ENCODE measurements at places on chromosomes 6 and 20. TPM values are rescaled to one million over a fixed set of nuclear protein-coding genes. Genes with fewer than 3 reads are reported as not detected.
A peak's percentile ranks its signal among the peaks of the same experiment; 100 is the strongest.

- H3K27me3 ChIP-seq = no peaks in the 10 kb centered on the region
- H3K4me3 ChIP-seq = no peak overlapping the region
- DNase-seq = no peak
- no peak overlapping the region for H3K27ac ChIP-seq
Observed at GRCh38 chr6:56757588-56757984, 114.9 kb upstream of the DST start.

- H3K27me3 ChIP-seq = no peaks in the 10 kb centered on the region
- no peak overlapping the region for H3K27ac ChIP-seq
- no peaks in the 10 kb centered on the region for H3K4me1 ChIP-seq
- no peak for DNase-seq
Observed at GRCh38 chr6:88443554-88443953, 277.4 kb upstream of the CNR1 start.

DNA sequence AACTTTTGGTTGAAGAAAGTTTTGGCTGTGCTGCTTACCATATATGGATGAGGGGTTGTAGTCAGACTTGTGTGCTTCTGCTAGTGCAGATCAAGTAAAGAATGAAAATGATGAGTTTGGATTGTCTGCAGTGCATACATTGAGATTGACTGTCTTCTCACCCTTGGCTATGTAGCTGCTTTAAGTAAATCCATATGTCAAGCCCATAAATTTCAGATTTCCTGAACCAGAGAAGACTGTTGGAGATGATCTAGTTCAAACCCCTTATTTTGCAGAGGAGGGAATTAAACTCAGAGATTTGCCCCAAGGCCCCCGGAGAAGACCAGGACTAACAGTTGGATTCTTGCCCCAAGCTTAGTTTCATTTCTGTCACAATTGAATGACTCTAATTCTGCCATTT, 67.2 kb downstream of the PKIB start:
- DNase-seq = no peak
- H3K36me3 ChIP-seq = peaks cover 37% of the 10 kb centered on the region
- H3K4me1 ChIP-seq = peaks cover 3% of the 10 kb centered on the region
- H3K4me3 ChIP-seq = no peak overlapping the region

DNA sequence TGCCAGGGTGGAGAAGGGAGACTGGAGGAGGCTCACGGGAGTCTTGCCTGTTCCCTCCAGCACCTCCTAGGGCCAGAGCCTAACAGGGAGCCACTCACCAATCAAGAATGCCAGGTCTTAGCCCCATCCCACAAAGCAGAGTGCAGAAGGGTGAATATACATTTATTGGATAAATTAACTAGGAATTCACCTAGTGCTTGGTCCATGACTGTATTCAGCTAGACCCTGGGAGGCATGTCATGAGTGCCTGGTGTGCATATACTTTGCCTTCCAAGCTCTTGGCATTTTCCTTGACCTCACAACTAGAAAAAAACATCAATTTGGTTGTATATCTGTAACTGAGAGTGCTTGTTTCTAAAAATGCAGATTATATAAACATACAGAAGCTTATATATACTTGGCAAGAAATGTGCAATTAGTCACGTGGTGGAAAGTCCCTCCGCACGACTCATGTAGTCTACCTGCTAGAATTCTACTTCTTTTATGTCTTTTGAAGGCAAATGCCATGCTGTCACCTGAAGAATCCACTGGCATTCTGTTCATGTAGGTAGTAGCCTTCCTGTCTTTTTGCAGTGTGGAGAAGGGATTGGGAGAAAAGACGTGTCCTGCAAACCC, 991.0 kb downstream of the KIF16B start:
- no peaks in the 10 kb centered on the region for H3K27me3 ChIP-seq
- no peak overlapping the region for H3K4me3 ChIP-seq
- no peak overlapping the region for H3K27ac ChIP-seq
- H3K36me3 ChIP-seq = no peaks in the 10 kb centered on the region
- DNase-seq = no peak

GRCh38 chr6:129251669-129252376, 368.9 kb downstream of the LAMA2 start:
- no peak overlapping the region for H3K4me3 ChIP-seq
- no peak overlapping the region for H3K27ac ChIP-seq
- peak; percentile 65 for DNase-seq
- no peaks in the 10 kb centered on the region for H3K27me3 ChIP-seq

GRCh38 chr6:157584036-157584435, 203.0 kb downstream of the ZDHHC14 start:
- peaks cover 4% of the 10 kb centered on the region for H3K36me3 ChIP-seq
- DNase-seq = no peak
- H3K4me1 ChIP-seq = no peaks in the 10 kb centered on the region
- H3K4me3 ChIP-seq = no peak overlapping the region
- H3K27ac ChIP-seq = no peak overlapping the region
- H3K27me3 ChIP-seq = peaks cover 6% of the 10 kb centered on the region

DNA sequence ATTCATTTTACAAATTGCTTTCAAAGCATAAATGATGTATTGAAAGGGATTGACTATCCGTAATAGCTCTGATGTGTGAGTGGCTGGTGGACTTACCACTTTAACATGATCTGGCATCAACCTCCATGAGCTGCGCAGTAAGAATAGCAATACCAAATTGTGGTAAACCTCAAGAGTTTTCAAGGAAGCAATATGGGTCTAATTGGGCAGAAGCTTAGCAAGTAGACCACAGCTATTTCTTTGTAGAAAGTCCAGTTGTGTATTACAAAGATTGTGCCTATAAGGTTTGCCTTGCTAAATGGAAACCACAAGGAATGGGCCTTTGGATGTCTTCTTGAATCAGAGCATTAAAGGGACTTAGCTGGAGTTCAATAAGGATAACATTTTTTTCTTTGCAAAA, 736.6 kb downstream of the KIF16B start:
- no peak overlapping the region for H3K4me3 ChIP-seq
- no peak for DNase-seq
- no peaks in the 10 kb centered on the region for H3K4me1 ChIP-seq

The CCR6 gene
- total RNA-seq = not detected

The CALHM5 gene
- 0.45 TPM for total RNA-seq

The MOCS1 gene
- total RNA-seq = 18.4 TPM
